ENCODE measurements at places on chromosomes 12 and 14.

GRCh38 chr12:69083689-69084088 lies 150.7 kb upstream of the CPM start:
- DNase-seq, result no peak

DNA sequence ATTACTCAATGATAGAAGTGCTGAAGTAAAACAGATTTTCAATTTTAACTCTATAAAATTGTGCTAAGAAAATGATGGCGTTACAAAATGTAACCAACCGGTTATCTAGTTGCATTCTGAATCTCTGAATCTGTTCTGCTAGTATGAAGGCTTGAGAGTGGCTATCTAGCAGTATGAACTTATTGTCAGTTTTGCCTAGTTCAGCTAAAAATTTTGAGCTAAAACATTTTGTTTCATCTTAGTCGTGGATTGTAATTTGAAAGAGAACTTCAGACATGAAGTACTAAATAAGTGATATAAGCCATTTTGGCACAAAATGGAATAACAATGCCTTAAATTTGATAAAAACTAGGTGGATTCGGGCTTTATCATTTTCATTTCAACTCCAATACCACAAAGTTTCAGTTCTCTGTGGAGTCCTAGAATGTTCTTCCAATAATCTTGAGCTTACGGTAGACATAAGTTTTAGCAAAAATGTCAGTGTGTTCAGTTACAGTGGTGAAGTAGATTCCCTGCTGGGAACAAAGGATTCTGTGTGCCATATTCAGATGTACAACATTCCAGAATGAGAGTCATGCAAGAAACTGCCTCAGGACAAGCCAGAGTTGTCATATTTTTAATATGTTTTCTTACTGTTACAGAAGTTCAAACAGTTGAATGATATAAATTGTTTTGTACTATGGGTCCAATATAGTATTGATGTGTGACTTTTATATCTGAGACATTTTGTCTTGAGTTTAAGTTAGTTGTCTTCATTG lies 28.1 kb downstream of the ATP6V1D start:
- DNase-seq, result peak; percentile 57

- DNase-seq, result no peak
Measured at GRCh38 chr12:78284417-78284816, 453.7 kb downstream of the NAV3 start.

- DNase-seq, result no peak
Measured at GRCh38 chr12:113378291-113378690, 19.9 kb downstream of the PLBD2 start.

DNA sequence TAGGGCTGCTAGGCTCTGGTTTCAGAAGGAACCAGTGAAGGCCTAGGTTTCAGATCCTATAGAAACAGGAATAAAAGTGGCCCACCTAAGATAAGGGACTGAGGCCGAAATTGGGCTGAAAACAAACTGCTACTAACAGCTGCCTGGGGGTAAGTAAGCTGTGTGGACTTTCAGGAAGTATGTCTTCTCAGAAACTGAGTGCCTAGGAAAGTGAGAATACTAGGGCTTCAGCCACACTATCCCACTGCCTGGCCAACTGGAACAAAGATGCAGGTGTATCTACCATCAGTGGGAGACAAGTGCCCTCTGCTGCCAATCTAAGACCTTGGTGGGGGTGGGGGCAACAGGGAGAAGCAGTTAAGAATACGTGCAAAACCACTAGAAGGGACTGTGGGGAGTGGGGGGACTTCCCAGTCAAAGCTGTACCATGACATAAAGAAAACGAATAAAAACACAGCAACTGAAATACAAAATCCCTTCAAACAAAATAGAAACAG lies 82.5 kb downstream of the MED13L start:
- no peak for DNase-seq

DNA sequence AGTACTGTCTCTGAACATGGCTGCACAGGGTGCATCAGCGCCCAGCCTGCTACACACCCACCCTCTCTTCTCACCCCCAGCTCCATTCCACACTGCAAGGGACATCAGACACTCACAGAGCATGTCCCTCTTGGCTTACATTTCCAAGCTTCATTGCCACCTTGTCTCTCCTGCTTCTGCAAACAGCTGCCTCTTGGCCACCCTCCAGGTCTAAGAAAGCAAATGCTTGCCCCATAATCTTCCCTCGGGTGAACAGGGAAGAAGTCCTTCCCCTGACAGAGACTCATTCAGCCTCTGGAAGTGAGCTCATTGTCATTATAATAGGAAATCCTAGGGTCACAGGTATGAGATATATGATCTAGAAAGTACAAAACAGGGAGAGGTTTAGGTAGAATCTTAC lies 505.2 kb downstream of the RMST start:
- no peak for DNase-seq
